ENCODE measurements at places on chromosomes 5 and 9.

- DNase-seq: no peak
Measured at GRCh38 chr9:130377612-130378011, 67.1 kb upstream of the ASS1 start.

- DNase-seq: no peak
Measured at GRCh38 chr5:41763081-41763480, 107.1 kb downstream of the OXCT1 start.

DNA sequence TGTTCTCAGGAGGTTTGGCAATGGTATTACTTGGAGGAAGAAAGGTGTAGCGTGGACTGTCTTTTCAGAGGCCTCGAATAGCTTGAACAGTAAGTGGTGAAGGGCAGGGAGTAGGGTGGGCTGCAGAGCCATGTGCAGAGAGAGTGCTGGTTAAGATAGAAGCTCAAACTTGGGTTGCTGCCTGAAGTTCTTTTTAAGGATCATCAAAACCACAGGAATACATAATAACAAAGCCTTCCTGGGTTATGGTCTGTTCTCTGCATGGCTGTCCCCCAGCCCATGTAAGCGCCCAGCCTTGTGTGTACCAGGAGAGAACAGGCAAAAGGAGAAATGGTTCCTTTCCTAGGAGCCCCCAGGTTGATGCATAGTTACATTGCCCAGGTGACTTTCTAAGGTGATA, 43.9 kb downstream of the RCL1 start:
- no peak for DNase-seq

- no peak for DNase-seq
Measured at GRCh38 chr5:35237580-35238376, 7.5 kb upstream of the PRLR start.

DNA sequence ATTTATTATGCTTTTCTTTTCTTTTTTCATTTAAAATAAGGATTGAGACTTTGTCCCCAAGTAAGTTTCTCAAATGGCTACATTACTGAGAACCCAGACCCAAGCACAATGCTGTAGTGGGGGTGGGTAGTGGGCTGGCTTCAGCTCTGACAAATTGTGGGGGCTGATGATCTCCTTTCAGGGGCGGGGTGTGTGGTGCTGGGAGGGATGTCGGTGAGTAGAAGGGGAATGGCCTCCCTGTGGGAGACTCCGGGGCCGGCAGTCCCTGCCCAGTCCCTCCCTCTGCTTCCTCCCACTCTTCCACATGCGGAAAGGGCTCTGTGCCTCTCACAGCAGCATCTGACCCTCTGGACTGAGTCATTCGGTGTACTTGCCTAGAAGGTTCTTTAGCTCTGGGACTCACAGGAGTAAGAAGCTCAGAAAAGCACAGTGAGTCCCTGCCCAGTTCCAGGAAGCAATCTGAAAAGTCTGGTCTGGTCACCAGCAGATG, 14.3 kb downstream of the CD180 start:
- DNase-seq: no peak

DNA sequence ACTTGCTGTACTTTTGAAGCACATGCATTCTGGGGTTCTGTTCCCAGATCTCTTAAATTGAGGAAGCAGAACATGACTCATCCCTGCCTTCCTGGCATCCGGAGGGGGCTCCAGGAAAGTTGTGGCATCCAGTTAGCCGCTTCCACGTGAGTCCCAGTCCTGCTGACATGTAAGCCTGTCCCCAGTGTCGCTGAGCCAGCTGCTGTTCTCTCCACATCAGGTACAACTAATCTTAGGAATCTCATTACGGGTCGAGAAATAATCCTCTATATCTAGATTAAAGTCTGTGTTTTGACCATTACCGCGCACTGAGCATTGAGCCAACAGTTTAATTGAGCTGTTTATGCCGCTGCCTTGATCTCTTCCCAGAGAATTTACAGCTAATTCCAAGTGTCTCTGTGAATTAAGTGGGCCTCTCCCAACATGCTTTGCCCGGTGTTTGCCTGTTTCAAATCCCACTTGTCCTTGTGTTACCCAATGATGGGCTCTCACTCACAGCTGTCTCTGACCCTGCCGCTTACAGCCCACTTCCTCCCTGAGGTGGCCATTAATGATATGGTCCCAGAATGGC, 10.5 kb upstream of the SHB start:
- peak; percentile 17 for DNase-seq

All from GDM1 (cell line).